NCI-H1105 treated with DMSO at 0.1 percent for 48 hours (cell line): ENCODE measurements at places on chromosomes 13 and 19.

DNA sequence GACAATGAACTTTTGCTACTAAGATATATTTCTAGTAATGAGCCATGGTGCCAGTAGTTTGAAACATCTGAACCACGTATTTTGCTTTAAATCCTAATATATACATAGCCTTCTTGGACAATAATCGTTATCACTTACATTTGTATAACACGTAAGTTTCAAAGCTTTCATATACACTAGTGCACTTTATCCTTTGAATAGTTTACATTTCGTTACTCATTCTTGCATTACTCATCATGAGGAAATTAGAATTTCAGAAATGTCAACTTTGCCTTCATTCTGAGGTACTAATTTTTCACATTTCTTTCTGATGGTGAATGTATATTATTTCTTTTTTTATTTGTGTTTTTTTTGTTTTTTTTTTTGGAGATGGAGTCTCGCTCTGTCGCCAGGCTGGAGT lies 5.8 kb downstream of the KBTBD7 start:
- DNase-seq: no peak

DNA sequence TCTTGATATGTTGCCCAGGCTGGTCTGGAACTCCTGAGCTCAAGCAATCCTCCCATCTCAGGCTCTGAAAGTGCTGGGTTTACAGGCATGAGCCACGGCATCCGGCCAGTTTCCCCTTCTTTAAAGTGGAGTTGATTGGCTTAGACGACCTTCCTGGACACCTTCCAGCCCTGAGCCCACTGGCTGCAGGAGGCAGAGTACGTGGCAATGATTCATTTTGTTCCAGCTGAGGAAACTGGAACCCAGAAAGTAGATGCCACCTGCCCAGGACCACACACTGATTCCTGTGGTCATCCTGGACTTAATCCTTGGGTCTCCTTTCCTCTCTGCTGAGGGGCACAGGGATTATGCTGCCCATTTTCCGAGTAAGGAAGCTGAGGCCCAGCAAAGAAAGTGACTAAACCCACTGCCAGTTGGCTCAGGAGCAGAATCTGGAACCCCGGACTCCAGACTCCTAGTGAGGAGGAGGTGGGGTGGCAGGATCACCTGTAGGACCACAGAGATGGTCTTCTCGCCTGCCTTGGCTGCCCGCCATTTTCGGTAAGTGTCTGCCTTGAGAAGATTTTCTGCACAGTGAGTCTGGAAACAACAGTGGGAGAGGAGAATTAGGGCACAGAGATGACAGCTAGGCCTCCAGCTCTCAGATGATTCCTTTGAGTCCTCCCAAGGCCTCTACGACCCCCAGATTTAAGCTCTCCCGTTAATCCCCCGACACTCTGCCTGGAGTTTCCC lies 737 bp downstream of the XRCC1 start:
- peak; percentile 20 for DNase-seq

DNA sequence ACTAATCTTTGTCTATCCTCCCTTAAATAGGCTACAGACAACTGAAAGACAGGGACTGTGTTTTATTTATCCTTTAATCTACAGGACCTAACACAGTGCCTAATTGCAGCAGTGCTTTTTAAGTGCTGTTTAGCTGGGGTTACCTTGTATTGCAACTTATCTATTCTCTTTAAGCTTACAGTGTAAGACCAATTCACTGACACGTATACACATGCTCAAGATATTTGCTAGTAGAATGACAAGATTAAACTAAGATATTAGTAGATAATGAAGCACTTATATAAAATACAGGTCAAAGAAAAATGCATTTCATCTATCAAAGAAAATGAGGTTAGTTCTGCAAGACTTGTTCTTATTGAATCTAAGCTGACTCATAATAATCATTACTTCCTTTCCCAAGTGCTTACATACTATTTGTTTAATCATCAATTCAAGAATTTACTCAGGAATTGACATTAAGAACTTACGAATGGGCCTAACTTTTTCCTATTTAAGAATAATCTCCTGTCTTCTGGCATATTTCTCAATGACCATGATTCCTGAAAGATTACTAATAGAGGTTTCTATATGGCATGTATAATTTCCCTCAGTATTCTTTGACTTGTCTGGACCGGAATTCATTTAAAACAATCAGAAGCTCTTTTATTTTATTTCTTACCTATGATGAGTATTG lies 75.8 kb upstream of the MAB21L1 start:
- no peak for DNase-seq

DNA sequence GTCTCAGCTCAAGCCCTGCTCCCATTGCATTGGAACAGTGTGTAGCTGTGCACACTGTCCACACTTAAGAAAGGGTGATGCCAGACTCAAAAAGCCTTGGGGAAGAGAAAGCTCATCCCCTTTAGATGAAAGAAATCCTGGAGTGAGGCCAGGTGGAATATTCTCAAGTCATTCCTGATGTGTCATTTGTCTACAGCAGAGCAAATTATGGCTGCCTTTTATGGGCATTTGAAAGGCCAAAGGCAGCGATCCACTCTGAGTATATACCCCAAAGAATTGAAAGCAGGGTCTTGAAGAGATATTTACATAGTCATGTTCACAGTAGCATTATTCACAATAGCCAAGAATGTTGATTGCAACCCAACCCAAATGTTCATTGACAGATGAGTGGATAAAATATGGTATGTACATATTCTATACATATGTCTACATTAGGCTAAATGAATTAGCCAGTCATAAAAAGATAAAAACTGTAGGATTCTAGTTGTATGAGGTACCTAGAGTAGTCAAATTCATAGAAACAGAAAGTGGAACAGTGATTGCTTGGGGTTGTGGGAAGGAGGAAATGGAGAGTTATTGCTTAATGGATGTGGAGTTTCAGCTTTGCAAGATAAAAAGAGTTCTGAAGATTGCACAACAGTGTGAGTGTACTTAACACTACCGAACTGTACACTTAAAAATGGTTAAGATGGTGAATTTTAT lies 214.9 kb downstream of the KCNRG start:
- no peak for DNase-seq
